ENCODE measurements at places on chromosomes 16 and 17.

DNA sequence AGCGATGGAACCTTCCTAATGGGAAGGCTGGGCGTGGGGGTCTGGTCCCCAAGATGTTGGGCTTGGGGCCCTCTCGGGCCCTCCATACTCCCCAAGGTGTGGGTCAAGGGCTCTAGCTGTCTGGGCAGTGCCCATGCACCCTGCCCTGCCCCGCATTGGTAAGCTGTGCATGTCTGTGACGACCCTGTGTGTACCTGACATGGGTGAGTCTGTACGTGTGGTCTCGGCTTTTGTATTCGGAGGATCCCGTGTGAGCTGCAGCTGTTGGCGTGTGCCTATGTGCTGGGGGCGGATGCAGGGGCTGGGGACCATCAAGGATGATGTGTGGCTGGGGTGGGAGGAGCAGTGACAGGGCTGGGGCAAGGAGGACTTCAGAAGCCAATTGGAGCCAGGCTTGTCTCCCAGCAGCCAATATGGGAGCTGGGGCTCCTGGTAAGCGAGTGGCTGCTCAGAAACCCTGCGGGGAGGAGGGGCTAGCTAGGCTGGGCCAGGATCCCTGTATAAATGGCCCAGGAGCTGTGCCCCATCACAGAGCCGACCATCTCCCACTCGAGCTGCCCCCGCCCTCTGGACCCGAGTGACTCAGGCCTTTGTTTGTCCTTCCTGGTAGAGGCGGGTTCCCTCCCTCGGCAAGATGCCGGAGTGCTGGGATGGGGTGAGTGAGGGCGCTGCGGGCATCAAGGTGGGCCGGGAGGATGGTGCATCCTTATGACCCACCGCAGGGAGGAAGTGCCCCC is at the start of gene NDRG4:
TSS of gene NDRG4 (plus strand) at position 529 of the 737 bp plus-strand sequence. CDS start at position 635, 106 bp downstream.
- DNase-seq = no peak

- no peak for DNase-seq
Measured at GRCh38 chr16:22973522-22973921, 159.6 kb downstream of the HS3ST2 start.

GRCh38 chr16:12532871-12533610 is 270.6 kb downstream of the CPPED1 start:
- no peak for DNase-seq

- DNase-seq = no peak
Measured at GRCh38 chr17:2453325-2453724, 52.5 kb upstream of the MNT start.

GRCh38 chr17:73914536-73915274 is 270.5 kb upstream of the SDK2 start:
- no peak for DNase-seq

GRCh38 chr16:58842156-58842555 is 108.0 kb upstream of the GOT2 start:
- no peak for DNase-seq

GRCh38 chr17:4852567-4853207 is 19.5 kb downstream of the MINK1 start:
- DNase-seq = no peak

DNA sequence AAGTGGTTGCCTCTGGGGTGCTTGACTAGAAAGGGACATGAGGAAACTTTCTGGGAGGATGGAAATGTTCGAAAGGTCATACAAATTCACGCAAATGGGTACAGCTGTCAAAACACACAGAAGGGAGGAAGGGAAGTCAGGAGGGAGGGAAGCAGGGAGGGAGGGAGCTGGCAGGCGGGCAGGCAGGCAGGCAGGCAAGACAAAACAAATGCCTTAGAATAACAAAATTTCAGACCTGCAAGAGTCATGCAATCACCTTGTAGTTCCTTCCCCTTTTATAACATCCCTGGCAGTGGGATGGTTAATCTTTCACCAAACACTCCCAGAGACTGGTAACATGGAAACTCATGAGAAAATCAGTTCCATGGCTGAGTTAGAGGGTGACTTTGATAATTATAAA is 189.2 kb downstream of the STX8 start:
- no peak for DNase-seq

GRCh38 chr16:81522108-81522701 is 77.6 kb downstream of the CMIP start:
- DNase-seq = no peak

DNA sequence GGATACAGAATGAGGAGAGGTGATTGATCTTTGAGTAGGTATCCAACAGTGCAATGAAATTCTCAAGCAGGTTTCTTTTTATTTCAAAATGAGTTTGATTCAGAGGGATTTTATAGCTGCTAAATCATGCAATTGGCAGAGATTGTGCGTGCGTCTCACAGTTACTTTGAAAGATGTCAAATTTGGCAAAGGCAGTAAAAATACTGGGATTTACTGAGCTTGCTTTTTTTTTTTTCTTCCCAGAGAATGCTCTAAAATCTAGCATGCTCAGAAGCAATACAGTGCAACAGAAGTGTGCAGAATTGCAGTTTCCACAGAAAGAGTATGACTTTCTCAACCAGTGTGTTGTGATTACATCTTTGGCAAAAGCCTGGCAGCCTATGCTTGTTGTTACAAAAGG is 410.7 kb upstream of the GOT2 start:
- no peak for DNase-seq

DNA sequence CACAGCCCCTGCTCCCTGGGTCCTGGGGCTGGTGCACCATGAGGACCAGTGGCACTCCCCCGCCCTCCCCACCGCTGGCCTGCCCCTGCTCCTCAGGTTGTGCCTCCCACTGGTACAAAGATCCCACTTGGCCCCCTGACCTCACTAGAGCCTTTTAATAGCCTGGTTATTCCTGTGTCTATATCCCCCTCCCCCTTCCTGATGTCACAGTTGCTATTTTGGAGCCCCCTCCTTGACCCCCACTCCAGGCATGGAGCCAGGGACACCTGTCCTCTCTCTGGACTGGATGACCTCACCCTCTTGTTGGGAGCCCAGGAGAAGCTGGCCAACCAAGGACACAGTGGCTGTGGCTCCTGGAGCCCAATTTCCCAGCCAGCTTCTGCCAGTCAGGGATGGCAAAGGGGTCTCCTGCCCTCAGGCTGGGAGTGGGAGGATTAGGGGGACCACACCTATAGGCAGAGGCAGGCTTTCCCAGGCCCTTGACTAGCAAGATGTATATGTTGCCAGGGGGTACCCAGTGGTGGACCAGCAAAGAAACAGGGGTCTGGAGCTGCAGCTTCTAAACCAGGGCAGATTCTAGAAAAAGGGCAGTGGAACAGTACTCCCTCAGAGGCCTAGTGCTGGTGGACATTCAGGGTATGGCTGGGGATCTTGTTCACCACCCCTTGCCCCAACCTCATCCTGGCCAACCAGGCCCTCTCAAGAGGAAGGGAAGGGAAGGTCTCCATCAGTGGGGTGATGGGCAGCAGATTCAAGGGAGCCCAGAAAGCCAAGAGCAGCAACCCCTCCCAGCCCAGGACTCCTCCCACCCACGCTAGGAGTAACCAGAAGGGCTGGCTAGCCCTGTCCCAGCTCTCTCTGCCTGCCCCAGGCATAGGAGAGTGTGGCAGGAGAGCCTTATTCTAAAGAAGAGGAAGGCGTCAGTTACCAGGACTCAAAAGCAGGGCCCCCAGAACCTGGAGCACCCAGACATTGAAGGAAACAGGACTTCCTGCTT is 10.9 kb downstream of the HDAC5 start:
- DNase-seq = no peak

DNA sequence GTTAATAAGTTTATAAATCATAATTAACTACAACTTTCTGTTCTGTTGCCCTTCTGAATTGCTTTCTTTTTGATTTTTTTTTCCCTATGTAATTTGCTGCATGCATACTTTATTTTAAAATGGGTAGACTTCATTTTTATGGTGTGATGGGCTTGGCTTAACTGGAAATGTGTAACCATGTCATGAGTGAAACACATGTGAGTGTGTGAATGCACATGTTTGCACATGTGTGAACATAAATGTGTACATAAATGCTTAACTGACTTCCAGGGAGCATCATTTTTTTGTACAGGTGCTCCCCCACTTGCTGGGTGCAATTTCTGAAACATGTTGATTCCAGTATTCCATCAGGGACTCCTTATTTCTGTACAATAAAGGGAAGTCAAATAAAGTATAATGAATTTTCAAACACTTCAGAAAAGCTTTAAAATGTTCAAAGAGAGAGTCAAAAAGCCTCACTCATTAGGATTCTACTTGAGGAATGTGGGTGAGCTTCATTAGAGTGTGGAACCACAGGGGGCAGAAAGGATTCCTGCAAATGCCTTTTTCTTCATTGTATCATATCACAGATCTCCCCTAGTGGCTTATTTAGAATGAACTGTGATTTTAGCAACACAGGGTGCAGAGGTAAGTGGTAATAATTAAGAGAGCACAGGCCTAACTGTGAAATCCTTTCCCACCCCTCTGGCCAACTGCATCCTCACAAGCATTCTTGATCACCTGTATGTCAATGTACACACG is 31.7 kb upstream of the CDH11 start:
- no peak for DNase-seq

DNA sequence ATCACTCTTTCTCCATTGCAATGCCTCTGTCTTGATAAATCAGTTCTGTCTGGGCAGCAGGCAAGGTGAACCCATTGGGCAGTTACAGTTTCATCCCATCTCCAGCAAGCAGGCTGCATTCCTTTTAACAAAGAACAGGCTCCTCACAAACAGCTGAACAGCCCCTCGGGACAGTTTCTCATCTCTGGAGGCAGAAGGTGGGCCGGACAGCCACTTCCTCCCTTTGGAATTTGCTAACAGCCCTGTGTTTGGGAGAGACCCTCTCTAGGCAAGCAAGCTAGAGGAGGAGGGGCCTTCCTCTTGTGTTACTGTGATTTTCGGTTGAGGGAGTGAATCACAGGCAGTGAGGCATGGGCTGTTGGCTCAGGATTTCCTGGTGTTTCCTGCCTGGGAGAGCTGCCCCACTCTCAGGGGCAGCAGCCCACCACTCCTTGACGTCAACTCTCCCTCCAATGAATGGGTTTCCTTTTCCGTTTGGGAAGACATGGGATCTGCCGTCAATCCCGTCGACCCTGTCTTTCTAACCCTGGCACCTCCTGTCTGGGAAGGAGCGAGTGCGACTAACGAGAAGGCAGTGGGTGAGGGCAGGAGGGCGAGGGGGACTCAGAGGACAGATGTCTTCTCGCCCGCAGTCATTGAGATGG is 3.7 kb upstream of the PGS1 start:
- no peak for DNase-seq

DNA sequence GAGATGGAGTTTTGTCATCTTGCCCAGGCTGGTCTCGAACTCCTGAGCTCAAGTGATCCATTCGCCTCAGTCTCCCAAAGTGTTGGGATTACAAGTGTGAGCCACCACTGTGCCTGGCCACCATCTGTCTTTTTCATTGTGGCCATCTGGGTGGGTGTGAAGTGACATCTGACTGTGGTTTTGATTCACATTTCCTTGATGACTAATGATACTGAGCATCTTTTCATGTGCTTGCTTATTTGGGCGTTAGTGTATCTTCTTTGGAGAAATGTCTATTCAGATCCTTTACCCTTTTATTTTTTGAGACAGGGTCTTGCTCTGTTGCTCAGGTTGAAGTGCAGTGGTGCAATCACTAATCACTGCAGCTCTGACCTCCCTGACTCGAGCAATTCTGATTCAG is 53.9 kb upstream of the ERN1 start:
- no peak for DNase-seq

DNA sequence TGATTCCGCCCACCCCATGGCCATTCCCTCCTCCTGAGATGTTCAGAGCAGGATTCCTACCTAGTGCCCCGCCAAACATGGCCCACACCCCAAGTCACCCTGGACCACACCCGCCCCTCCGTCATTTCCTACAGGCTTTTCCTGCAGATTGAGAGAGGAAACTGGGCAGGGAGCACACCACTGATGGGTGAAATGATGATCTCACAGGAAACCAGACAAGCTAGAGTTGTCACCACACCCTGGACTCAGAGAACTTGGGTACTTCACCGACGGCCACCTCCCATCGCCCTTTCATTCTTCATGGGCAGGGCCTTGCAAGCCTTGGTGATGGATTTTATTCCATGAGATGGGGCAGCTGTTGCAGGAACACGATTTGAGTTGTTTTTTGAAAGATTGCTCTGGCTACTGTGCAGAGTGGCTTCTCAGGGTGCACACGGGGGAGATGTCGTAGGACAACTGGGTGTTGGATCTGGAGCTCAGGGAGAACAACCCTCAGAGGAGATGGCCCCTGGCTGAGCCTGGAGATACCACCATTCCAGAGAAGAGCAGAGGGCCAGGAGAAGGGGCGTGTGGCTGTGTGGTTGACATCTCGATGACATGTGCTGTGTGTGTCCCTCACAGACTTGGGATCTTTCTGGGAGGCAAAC is 7.4 kb upstream of the B9D1 start:
- no peak for DNase-seq

DNA sequence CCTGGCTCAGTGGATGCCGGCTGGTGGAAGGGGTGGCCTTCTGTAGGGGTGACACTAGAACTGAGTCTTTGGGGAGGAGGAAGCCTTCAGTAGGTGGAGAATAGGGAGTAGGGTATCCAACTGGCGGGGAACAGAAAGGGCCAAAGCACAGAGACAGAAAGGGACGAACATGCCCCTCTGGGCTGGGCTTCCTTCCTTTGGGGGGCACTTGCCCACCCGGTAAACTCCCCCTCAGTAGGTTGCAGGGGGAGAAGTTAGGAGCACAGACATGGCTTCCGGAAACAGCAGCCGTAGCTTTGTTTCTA is 774 bp downstream of the ENGASE start:
- DNase-seq = no peak

DNA sequence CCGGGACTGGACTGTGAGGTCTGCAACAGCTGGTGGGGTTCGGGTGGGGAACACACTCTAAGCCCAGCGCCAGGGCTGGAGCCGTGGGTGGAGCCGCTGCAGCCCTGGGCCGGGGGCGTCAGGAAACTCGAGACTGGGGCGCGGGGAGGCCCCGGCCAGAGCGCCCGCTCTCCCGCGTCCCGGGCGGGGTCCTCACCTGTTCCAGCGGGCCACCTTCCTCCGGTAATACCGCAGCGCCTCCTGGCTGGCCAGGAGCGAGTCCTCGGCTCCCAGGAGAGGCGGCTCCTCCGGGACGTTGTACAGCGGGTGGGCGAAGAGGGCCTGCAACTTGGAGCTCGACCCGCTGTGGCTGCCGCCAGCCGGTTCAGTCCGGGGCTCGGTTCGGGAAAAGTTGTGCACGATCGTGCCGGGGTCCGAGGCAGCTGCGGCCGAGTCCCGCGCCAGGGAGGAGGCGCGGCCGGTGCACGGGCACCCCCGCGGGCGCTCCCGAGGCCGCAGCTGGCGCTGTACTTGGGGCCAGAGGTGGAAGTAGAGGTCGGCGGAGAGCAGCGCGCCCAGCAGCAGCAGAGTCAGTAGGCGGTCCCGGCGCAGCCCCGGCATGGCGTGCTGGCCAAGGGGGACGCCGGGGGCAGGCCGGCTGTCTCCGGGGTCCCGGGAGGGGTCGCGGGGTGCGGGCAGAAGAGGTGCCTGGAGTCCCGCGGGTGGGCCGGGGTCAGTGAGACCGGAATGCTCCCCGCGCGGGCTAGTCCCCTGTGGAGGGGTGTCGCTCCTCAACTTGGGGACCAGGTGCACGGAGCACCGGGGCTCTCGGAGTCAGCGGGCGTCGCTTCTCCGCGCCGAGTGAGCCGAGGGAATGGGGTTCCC is 868 bp downstream of the FAM20A start:
- DNase-seq = no peak

GRCh38 chr17:58084317-58084981 is 1.2 kb downstream of the DYNLL2 start:
- no peak for DNase-seq

GRCh38 chr16:62738666-62739460 is 702.6 kb upstream of the CDH8 start:
- DNase-seq = no peak

- no peak for DNase-seq
Measured at GRCh38 chr17:62895320-62896301, 70.4 kb upstream of the TANC2 start.

- DNase-seq = peak; percentile 69
Measured at GRCh38 chr17:58249270-58250133, 11.1 kb downstream of the LPO start.

Measured in T-helper 17 cell (primary cell).